ENCODE measurements at places on chromosomes 13 and 19.

- peak; percentile 51 for DNase-seq
Measured at GRCh38 chr19:8308891-8309291, 733 bp upstream of the CD320 start.

DNA sequence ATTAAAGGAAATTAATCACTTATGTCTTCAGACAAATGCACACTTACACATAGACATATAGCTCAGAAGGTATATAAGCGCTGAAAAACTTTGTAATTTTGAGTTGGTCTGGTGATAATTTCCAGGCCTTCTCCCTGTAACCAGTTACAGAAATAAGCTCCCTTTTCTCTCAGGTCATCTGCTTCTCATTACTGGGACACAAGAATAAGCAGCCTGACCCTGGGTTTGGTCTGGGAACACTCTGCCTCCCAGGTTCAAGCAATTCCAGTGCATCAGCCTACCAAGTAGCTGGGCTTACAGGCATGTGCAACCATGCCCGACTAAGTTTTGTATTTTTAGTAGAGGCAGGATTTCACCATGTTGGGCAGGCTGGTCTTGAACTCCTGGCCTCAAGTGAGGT lies 274.5 kb downstream of the LMO7 start:
- no peak for DNase-seq

DNA sequence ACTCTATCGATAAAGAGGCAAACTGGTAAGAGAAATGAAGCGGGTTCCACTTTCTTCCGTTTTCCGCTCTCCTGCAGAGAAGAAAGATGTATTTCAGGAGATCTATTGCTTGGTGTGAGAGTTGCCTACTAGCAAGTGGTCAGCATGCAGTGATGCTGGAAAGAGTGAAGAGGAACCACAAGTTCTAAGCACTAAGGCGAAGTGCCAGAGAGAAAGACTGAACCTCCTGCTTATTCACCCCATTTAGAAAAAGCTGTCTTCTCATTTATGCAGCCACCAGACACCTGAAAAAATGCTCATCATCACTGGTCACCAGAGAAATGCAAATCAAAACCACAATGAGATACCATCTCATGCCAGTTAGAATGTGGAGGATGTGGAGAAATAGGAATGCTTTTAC lies 78.7 kb upstream of the GPC6 start:
- no peak for DNase-seq

DNA sequence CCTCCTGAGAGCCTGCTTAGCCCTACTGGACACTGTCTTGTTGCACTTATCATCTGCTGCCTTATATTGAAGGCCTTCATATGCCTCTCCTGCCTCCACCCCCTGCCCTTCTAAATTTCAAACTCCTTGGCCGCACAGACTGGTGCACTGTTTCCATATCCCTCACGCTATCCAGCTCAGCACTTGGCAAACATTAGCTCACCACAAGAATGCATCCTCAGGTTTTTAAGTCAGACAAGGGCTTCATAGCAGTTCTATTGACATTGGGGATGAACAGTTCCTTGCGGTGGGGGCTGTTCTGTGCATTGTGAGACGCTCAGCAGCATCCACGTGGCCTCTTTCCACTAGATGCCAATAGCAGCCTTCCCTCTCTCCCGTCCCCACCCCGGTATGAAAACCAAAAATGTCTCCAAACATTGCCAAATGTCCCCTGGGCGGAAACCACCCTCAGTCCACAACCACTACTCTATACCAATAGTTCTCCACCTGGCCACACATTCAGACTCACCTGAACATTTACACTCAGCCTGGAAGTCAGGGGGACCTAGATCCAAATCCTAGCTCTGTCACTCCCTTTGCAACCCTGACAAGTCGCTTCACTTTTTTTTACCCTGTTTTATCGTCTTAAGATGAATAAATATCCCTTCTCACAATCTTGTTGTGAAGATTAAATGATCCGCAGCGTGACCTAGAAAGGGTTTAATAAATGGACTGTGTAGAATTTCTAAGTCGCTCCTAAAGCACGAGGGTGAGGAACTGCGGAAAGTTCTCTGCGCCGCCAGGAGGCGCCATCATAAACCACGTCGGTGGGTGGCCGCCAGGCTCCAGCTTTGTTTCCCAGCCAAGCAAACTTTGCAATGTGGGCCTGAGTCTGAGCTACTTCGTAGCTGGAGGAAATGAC lies 3.6 kb upstream of the CEACAM3 start:
- DNase-seq: peak; percentile 77

DNA sequence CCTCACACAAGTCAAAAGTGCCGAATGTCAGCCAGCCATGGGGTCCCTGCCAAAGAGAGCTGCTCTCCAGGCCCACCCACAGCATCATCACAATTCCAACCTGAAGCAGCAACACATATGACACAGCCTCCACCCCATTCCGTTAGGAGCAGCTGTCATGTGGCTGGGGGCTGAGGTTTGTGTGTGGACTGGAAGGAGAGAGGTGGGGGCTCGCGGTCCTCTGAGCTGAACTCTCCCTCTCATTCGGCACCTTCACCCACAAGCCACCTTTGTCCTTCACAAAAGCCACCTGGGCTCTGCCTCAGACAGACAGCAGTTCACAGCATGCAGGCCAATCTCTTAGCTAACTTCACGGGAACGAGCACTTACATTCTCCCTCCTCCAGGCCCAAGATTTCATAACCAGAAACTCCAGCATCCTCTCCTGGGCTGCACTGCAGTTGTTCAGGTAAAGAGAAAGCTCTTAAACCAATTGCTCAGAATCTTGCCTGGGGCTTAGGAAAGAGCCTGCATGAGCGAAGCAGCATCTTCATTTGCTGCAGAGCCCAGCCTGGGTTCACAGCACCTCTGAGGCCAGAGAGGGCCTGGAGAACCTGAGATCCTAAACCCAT lies 7.2 kb downstream of the RAB20 start:
- DNase-seq: no peak

DNA sequence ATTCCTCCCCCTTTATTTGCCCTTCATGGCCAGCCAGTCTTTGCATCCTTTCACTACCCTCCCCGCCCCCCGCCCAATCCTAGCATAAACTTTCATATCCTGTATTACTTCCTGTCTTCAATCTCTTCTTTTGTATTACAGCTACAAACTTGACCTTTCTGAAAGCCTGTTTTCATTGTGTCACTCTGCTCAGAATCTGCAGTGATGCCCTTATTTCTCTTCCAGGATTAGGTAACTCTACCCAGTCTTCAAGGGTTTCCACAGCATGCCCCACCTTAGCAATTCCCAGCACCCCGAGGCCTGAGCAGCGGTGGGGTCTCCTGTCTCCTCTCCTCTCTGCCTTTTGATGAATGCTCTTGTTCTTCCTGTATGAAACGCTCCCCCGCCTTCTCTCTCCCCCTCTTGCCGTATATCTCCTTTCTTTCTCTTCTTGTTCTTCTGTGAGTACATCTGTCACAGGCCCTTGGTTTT lies 145.6 kb downstream of the SHISA2 start:
- DNase-seq: no peak

DNA sequence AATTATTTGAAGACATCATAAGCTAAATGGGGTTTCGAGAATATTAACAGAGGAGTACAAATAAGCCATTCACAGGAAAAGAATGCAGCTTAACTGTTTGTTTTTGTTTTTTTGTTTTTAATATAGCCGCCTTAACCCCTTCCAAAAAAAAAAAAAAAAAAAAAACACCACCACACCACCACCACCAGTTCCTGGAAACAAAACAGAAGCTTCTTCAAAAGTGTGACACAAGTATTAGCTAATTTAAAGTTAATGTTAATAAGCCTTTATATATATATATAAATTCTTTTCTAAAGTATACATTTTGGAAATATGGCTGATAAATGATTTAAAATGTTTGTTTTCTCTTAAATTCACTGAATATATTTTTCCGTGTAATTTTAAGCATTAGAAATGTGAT lies 1.4 kb downstream of the RAP2A start:
- no peak for DNase-seq

GRCh38 chr19:41175801-41176777 lies 16.9 kb upstream of the CYP2S1 start:
- DNase-seq: no peak

Data from activated CD8-positive, alpha-beta memory T cell treated with anti-CD3 and anti-CD28 coated beads, Interleukin-2, amount 50 U/mL, for 48 hours (primary cell).